ENCODE measurements at places on chromosomes 12 and 14. TPM values are rescaled to one million over a fixed set of nuclear protein-coding genes. Genes with fewer than 3 reads are reported as not detected.

Gene KCNMB4
- 2.8 TPM for total RNA-seq

Gene ZNF605
- 11.7 TPM for total RNA-seq

Gene CIROP
- not detected for total RNA-seq

GRCh38 chr12:6145564-6145963 lies 21.1 kb upstream of the VWF start:
- no peaks in the 10 kb centered on the region for H3K27me3 ChIP-seq
- H3K4me1 ChIP-seq, result no peaks in the 10 kb centered on the region
- H3K4me3 ChIP-seq, result no peak overlapping the region
- H3K27ac ChIP-seq, result peak overlapping the region; percentile 3
- no peak for DNase-seq

GRCh38 chr14:58901826-58902225 lies 264.1 kb downstream of the DACT1 start:
- H3K4me3 ChIP-seq, result no peak overlapping the region
- H3K27me3 ChIP-seq, result no peaks in the 10 kb centered on the region
- H3K4me1 ChIP-seq, result no peaks in the 10 kb centered on the region
- DNase-seq, result no peak

DNA sequence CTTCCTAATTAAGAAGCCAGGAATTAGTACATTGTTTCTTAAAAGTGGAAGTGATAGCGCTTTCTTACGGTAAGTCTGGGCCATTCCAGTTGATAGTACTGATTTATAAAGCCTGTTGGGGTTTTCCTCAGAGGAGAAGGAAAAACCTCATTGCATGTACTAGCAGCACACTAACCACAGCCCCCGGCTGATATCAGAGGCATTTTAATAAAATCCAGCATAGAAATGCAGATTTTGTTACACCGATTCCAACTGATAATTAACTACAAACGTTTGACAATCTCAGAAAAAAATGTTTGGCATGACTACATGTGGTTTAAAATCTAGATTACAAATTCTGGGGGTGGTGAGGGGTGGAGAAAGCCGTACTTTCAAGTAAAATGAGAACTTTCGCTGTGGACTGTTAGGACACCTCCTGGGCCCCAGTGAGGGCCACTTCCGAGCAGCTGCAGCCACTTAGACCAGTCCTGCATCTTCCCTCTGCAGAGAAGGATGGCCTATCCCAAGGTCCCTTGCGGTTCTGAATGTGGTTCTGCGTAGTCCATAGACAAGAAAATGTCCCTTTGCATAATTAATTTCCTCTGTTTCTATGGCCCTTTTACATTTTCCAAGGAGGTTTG lies 374.4 kb downstream of the NUAK1 start:
- no peak overlapping the region for H3K4me3 ChIP-seq
- H3K27ac ChIP-seq, result no peak overlapping the region
- no peak for DNase-seq
- H3K36me3 ChIP-seq, result no peaks in the 10 kb centered on the region

DNA sequence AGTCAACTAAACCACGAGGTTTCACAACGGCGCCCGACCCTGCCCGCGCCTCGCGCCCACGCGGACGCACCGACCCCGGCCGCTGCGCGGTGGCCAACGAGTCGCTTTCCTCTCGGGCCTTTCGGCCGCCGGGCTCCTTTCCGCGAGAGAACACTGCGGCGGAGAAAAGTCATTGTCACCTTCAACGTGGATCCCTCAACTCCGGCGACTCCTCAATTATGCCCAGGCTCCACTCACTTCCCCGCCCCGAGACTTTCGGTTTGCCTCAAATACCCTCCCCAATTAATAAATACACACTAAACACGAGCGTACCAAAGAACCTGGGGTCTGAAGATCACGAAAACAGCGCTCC lies 450 bp downstream of the SINHCAF start:
- peak overlapping the region; percentile 83 for H3K27ac ChIP-seq
- no peaks in the 10 kb centered on the region for H3K4me1 ChIP-seq
- H3K27me3 ChIP-seq, result no peaks in the 10 kb centered on the region
- H3K36me3 ChIP-seq, result no peaks in the 10 kb centered on the region
